GM13977 (cell line): ENCODE measurements at places on chromosomes 1 and 21.

- no peak for DNase-seq
These were observed 424.5 kb upstream of the DAB1 start for GRCh38 chr1:57848406-57848805.

- DNase-seq = no peak
These were observed 48.3 kb downstream of the ZBTB18 start for GRCh38 chr1:244099258-244099930.

DNA sequence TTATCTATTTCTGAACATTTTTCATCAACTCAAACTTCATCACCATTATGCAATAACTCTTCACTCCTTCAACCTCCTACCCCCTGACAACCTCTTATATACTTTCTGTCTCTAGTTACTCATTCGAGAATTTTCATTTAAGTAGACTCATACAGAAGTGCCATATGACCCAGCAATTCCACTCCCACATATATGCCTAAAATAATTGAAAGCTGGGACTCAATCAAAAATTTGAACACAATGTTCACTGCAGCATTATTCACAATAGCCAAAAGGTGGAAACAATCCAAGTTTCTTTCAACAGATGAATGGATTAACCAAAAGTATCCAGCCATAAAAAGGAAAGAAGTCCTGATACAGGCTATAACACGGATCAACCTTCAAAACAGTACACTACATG lies 24.1 kb downstream of the COL11A1 start:
- DNase-seq = no peak

DNA sequence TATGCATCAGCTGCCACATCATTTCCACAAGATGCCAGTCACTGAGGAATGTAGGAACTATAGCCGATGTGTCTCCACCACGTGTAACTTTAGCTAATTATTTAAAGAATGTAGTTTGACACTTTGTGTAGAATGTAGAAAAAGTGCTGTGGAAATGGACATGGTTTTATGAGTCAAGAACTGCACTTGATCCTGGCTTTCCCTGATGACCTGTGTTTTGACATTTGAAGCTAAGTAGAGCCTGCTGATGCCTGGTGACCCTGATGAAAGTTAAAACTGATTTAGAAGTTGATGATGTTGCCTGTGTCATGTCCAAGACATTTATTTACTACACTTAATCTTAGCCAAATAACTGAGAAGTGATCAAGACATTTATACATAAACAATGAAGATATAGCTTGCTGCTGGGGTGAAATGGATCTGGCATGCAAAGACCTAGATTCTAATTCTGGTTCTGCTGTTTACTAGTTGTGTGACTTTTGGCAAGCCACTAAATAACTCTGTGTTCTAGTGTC lies 4.4 kb upstream of the OSBPL9 start:
- DNase-seq = no peak

DNA sequence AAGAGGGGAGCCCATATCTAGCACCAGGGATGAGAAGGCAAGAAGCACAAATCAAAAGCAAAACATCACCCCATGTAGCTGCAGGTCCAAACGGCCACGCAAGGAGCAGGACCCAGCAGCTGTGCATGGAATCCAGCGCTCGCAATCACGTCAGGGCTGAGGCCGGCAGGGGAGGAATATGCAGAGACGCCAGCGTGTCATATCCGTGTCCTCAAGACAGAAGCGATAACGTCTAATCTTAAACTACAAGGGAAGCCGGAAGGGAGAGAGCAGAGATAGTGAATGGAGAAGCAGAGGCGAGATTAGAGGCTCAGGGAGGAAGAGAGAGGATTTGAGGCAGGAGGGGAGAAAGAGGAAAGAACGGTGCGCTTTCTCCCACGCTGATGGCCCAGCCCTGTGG lies 39.1 kb downstream of the FBXO2 start:
- DNase-seq = no peak

- no peak for DNase-seq
These were observed 11.5 kb downstream of the CD58 start for GRCh38 chr1:116559304-116559761.

DNA sequence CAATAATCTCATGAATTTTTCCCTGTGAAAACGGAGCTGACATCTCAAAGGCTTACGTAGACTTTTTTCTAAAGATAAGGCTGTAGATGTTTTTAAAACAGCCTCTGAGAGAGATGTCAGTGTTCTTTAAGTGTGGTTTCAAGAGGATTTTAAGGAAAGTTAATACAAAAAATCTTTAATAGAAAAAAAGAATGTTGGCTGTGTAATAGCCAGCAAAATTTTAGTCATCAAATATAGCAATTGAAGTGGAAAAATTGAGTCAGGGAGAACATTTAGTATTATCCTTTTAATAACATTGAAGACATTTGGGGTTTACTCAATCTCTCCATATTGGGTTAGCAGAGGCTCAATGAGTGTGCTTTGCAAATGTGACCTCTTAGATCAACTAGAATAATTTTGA lies 38.6 kb upstream of the CHRM3 start:
- no peak for DNase-seq

GRCh38 chr1:35810096-35810881 lies 2.5 kb downstream of the AGO4 start:
- no peak for DNase-seq

DNA sequence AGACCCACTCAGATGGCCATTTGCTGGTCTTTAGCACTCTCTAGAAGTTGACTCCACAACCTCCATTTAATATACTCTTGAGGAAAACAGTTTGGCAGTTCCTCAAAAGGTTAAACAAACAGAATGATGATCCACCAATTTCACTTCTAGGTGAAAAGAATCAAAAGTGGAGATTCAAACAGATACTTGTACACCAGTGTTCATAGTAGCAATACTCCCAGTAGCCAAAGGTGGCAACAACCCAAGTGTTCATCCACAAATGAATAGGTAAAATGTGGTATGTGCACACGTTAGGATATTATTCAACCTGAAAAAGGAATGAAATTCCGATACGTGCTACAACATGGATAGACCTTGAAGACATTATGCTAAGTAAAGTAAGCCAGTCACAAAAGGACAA lies 6.3 kb downstream of the PRCC start:
- no peak for DNase-seq

DNA sequence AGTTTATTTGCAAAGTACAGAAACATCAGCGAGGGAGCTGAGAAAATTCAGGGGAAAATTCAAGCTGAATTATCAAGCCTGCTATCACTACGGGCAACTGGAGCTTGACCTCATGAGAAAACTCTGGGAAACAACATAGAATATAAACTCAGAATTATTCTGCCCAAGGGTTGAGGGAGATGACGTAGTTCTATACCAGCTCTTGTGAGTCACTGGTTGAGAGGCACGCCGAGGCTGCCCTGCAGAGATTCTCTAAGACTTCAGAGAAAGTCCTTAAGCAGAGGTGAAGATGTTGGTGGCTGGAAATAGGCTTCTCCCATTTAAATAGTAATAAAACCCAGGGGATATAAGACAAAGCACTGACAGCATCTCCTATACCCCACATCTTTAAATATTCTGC lies 12.3 kb downstream of the SYDE2 start:
- DNase-seq = no peak

DNA sequence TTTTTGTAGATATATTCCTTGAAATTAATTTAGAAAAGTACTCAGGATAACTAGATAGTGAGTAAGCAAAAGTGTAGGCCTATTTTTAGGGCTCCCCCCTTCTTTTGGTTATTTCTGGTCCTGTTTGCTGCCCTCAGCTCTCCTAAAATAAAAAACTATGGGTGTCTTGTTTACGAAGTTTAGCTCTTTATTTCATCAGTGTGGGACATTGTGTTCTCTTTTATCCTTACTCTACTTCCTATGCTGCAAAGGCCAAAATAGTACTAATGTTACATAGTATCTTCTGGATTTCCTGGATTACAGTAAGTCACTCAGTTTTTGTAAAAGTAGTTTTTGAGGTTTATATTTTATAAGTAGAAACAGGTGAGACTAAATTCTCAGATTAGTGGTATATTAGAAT lies 15.4 kb downstream of the CEP350 start:
- no peak for DNase-seq

- no peak for DNase-seq
These were observed 111.0 kb downstream of the PTPN14 start for GRCh38 chr1:214440219-214440965.
